ENCODE measurements at places on chromosomes 2 and 18.

DNA sequence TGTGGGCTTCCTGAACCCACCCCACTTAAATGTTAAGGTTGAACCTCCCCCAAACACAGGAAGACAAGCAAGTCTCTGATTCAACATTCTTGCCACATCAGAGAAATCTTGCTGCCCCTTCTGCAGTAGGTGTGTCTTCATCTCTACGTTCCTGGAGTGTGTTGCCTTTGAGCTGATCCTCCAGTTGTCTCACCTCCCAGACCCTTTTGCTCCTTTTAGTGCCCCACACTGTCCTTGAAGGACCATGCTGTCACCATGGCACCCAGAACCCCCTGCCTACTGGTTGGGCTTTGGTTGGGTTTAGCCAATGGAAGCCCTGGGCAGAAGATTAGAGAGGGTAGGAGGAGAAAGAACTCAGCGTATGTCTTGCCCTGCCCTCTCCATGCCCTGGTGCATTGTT, 10.7 kb downstream of the CAB39 start:
- H3K36me3 ChIP-seq = no peaks in the 10 kb centered on the region
- H3K27ac ChIP-seq = no peak overlapping the region
- no peaks in the 10 kb centered on the region for H3K27me3 ChIP-seq
- DNase-seq = peak; percentile 66

GRCh38 chr2:152676461-152676860, 40.8 kb downstream of the PRPF40A start:
- H3K36me3 ChIP-seq = peaks cover 2% of the 10 kb centered on the region
- H3K4me3 ChIP-seq = no peak overlapping the region
- no peaks in the 10 kb centered on the region for H3K27me3 ChIP-seq
- H3K4me1 ChIP-seq = no peaks in the 10 kb centered on the region
- H3K27ac ChIP-seq = no peak overlapping the region

- H3K27ac ChIP-seq = no peak overlapping the region
- H3K4me3 ChIP-seq = no peak overlapping the region
- no peaks in the 10 kb centered on the region for H3K27me3 ChIP-seq
- H3K36me3 ChIP-seq = no peaks in the 10 kb centered on the region
These were observed 220.4 kb upstream of the TFPI start for GRCh38 chr2:187774551-187775071.

DNA sequence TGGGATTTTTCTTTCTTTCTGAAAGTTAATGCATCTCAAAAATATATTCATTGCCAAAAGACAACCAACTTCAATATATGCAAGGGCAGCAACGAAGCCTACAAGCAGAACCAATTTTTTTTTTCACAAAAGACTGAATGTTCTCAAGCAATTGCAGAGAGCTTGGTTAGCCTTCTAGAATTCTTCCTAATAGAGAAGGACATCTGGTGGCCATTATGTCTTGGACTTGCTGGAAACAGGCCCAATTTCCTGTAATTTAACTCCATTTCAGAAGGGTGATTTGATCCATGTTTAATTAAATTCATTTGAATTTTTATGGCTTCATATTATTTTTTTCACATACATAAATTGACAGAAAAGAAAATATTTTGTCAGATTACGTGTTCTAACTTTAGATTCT, 208.0 kb downstream of the TPGS2 start:
- H3K27ac ChIP-seq = no peak overlapping the region
- no peaks in the 10 kb centered on the region for H3K36me3 ChIP-seq
- H3K4me3 ChIP-seq = no peak overlapping the region
- no peaks in the 10 kb centered on the region for H3K4me1 ChIP-seq

- H3K27me3 ChIP-seq = no peaks in the 10 kb centered on the region
- no peak for DNase-seq
- no peaks in the 10 kb centered on the region for H3K36me3 ChIP-seq
- no peak overlapping the region for H3K27ac ChIP-seq
- no peaks in the 10 kb centered on the region for H3K4me1 ChIP-seq
These were observed 182.5 kb downstream of the SP3 start for GRCh38 chr2:173782681-173783080.

GRCh38 chr2:33021542-33022227, 74.9 kb downstream of the LTBP1 start:
- peak; percentile 33 for DNase-seq
- no peaks in the 10 kb centered on the region for H3K36me3 ChIP-seq
- H3K27ac ChIP-seq = no peak overlapping the region
- H3K4me1 ChIP-seq = peaks cover 3% of the 10 kb centered on the region

GRCh38 chr2:196987649-196988364, 61.3 kb upstream of the PGAP1 start:
- peaks cover 1% of the 10 kb centered on the region for H3K4me1 ChIP-seq
- no peaks in the 10 kb centered on the region for H3K36me3 ChIP-seq
- H3K27me3 ChIP-seq = no peaks in the 10 kb centered on the region
- H3K27ac ChIP-seq = no peak overlapping the region

DNA sequence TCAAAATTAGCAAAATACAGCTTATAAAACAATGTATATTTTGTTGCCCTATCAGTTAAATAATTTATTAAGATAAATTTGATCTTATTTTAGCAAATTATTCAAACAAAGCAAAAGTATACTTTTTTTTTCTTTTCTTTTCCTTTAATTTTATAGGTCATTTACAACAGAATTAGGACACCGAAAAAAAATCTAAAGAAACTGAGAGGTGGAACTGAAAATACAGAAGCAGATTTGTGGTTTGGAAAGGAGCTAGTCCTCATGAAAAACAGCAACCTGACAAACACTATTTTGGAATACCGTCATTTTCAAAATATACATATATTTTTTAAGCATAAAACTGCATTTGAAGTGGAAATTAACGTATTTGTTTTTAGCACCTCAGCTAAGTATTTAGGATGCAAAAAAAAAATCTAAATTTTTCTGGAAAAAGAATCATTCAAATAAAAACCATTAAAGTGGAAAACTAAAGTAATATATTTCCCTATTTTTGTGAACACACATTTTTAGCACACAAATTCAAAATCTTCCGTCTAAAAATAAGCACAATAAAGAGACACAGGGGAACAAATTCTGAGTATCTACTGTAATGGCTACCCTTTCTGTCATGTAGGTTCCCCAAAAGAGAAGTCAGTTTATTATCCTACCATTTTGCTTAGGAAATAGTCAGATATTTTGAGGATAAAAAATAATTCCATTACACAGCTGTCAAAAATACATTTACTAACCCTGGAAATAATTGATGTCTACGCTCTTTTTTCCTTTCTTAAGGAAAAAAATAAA, 2.7 kb downstream of the CCDC88A start:
- no peak overlapping the region for H3K27ac ChIP-seq
- H3K27me3 ChIP-seq = no peaks in the 10 kb centered on the region
- H3K4me3 ChIP-seq = no peak overlapping the region
- H3K4me1 ChIP-seq = peaks cover 2% of the 10 kb centered on the region
- H3K36me3 ChIP-seq = no peaks in the 10 kb centered on the region

- H3K4me1 ChIP-seq = peaks cover 5% of the 10 kb centered on the region
- H3K4me3 ChIP-seq = no peak overlapping the region
- H3K27me3 ChIP-seq = no peaks in the 10 kb centered on the region
- DNase-seq = no peak
- H3K36me3 ChIP-seq = no peaks in the 10 kb centered on the region
- no peak overlapping the region for H3K27ac ChIP-seq
These were observed 111.7 kb downstream of the PTPRM start for GRCh38 chr18:7678801-7679200.

DNA sequence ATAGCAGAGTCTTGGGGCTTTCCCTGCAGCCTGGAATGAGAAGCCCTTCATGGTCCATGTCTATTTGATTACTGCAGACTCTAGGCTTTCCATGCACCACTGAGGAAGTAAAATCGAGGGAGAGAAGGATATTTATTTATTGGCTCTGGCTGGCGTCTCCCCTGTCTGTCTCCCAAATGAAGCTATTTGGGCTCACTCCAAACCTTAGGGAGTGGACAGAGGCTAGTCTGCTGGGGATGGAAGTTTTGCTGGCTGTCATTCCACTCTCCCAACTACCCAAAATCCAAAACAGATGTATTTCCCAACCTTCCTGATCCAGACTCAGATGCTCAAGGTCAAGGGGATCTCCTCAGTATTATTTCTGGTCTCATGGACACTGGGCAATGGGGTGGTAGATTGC, 33.7 kb downstream of the TMEM17 start:
- H3K4me1 ChIP-seq = peaks cover 9% of the 10 kb centered on the region
- no peak overlapping the region for H3K27ac ChIP-seq
- no peaks in the 10 kb centered on the region for H3K36me3 ChIP-seq
- H3K4me3 ChIP-seq = no peak overlapping the region
- DNase-seq = no peak

DNA sequence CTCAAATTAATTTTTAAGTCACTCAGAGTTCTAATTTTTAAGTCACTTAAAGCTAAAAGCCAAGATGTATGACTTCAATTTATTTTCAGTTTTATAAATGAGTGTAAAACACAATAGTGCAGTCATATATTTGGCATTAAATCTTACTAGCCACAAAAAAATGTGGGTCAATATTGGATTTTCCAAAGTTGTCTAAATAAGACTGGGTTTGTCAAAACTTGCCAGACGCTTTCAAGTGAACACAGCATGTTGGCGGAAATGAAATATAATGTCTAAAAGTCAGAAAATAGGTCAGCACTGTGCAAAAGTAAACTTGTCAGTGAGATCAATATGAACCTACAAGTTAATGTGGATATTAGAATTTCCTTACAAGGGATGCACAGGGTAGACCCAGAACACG, 128.9 kb downstream of the FIGN start:
- peaks cover 4% of the 10 kb centered on the region for H3K4me1 ChIP-seq
- H3K27me3 ChIP-seq = no peaks in the 10 kb centered on the region
- no peak for DNase-seq
- no peaks in the 10 kb centered on the region for H3K36me3 ChIP-seq
- no peak overlapping the region for H3K27ac ChIP-seq
- H3K4me3 ChIP-seq = no peak overlapping the region

- H3K36me3 ChIP-seq = no peaks in the 10 kb centered on the region
- no peak overlapping the region for H3K27ac ChIP-seq
- H3K4me1 ChIP-seq = no peaks in the 10 kb centered on the region
These were observed 125.5 kb downstream of the DYSF start for GRCh38 chr2:71578767-71579342.

- H3K27me3 ChIP-seq = no peaks in the 10 kb centered on the region
- H3K36me3 ChIP-seq = no peaks in the 10 kb centered on the region
- no peak overlapping the region for H3K27ac ChIP-seq
- peak; percentile 97 for DNase-seq
These were observed 76.7 kb downstream of the RND3 start for GRCh38 chr2:150410809-150411208.

GRCh38 chr2:8575834-8576423, 105.9 kb upstream of the ID2 start:
- no peaks in the 10 kb centered on the region for H3K4me1 ChIP-seq
- no peak for DNase-seq
- H3K27me3 ChIP-seq = no peaks in the 10 kb centered on the region
- no peaks in the 10 kb centered on the region for H3K36me3 ChIP-seq

DNA sequence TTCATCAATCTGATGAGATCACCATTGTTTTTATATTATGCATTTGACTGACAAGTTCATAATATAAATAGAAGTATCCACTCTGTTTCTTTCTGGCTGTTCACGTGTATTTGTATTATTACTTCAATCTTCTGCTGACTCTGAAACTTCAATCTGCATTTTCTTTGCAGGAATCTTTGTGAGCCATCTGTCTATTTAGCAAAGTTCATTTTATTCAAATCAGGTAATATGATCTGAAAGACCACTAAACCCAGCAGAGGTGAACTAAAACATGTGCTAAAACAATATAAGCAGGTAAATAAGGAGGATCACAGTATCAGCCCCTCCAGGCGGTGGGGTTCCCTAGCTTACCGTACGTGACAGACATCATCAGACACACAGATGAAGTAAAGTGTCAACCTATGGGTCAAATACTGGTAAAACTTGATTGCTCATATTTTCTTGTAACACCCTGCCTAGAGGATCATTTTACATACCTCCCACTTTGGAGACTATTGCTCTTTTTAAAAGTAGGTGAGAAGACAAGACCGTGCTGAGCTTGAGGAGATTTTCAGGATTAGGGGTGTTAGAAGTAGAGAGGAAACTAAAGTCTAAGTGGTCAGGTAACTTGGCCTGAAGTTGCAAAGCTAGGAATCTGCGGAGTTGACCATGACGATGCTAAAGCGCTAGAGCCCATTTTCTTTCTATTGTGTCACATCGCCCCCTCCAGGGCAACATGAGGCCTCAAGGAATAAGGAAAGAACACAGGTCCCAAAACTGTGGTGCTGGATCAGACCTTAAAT, 9.0 kb downstream of the DTNB start:
- peak; percentile 95 for DNase-seq
- no peaks in the 10 kb centered on the region for H3K4me1 ChIP-seq

GRCh38 chr2:154170400-154170799, 298.7 kb downstream of the GALNT13 start:
- no peak for DNase-seq
- no peaks in the 10 kb centered on the region for H3K4me1 ChIP-seq
- H3K36me3 ChIP-seq = no peaks in the 10 kb centered on the region

- H3K27ac ChIP-seq = no peak overlapping the region
- no peak for DNase-seq
- H3K4me3 ChIP-seq = no peak overlapping the region
- H3K4me1 ChIP-seq = no peaks in the 10 kb centered on the region
- no peaks in the 10 kb centered on the region for H3K27me3 ChIP-seq
These were observed 233.7 kb upstream of the NCKAP5 start for GRCh38 chr2:133801946-133802345.

DNA sequence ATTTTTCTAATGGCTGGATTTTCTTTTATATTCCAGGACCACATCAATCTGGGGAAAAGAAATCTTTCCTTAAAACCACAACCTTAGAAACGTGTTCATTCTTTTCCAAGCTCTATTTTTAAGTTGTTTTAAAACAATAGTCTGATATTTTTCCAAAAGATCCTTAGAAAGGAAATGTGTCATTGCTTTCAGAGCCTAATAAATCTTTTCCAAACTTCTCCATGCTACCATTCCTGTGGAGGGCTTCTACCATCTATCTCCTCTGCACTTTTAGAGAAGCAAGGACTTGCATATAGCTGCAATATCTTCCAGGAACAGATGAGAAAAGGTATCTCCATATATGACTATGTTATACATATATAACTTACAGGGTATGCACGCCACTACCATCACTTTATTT, 21.2 kb downstream of the WDFY1 start:
- no peak overlapping the region for H3K4me3 ChIP-seq
- H3K27ac ChIP-seq = no peak overlapping the region
- no peak for DNase-seq
- no peaks in the 10 kb centered on the region for H3K27me3 ChIP-seq

Measured in mesendoderm (in vitro differentiated cells).